ENCODE measurements at places on chromosomes 7 and 10.

GRCh38 chr10:91198781-91199180 lies 21.7 kb upstream of the PCGF5 start:
- no peak for DNase-seq

DNA sequence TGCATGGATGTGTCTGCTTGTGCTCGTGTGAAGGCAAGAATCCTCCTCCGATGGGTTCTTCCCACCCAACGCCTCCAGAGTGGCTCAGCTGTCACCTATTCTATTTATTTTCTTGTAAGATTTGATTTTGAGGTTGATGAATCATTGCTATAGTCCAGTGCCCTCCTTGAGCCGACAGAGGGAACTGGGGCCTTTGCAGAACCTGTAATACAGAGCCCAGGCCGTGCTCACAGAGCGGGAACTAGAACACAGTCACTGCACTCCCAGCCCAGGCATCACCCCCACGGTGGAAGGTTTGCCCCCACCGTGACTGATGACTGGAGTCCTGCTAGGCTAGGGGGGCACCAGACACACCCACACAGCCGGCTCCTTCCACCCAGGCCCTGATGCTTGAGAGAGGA lies 2.0 kb downstream of the RARRES2 start:
- DNase-seq: no peak

DNA sequence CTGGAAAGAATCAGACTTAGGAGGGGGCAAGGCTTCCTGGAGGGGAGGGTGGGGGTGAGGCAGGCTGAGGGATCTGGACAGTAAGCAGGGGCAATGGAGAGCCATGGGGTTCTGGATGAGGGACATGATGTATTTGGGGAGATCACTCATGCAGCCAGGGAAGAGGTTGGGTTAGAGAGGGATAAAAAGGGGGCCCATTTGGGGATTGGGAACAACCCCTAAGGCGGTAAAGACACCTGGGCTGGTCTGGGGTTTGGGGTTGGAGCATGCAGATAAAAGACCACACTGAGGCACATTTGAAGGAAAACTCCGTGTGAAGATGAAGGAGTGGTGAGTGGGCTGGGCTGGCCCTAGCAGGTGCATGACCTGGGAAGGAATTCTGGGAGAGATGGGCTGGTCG lies 30.8 kb downstream of the HIF1AN start:
- no peak for DNase-seq

DNA sequence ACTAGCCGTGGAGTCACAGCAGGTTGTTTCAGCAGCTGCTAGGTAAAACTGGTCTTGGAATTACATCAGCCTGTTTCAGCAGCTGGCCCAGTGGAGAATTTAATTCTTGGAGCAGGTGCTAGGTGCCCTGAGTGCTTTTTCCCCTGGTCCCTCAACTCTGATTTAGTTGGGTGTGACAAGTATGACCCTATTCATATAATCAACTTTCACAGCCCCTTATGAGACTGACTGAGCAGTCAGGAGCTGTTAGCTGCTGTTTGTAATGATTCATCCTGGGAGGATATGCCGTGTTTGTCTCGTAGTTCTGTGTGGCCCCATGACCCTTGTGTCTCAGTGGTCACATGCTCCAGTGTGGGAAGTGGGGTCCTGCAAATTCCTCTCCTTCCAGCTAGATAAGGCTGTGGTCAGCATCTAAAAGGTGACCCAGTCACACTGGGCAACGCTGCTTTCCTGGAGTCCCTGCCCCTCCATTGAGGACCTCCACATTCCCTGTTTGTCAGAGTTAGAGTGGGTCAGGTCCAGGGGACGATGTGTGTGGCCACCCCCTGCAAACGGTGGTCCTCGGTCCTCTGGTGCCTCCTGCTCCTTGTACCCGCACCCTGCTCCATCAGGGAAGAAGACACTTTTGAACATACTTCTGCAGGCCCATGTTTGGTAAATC lies 28.3 kb downstream of the TBATA start:
- peak; percentile 37 for DNase-seq

DNA sequence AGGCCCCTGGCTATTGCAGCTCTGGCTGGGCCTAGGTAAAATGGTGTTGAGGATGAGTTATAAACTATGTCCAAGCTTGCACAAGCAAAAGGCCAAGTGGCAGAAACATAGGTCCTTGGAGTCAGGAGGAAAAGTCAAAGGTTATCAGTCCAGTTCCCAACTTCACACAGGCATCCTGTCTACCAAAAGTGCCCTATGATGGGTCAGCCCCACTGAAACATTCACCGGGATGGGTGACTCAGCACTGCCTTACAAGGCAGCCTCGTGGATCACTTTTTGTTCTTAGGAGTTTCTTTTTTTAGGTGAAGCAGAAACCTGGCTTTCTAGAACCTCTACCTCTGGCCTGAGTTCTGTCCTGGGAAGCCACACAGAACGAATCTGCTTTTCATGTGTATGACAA lies 158.8 kb upstream of the LYZL2 start:
- peak; percentile 42 for DNase-seq

GRCh38 chr10:17049195-17049594 lies 80.4 kb downstream of the CUBN start:
- DNase-seq: no peak

- DNase-seq: no peak
Measured at GRCh38 chr10:96431211-96431970, 72.6 kb upstream of the OPALIN start.
